Substantia nigra (tissue), 51 donors: ENCODE measurements at places on chromosomes 12 and 14.

GRCh38 chr12:15494329-15495046 lies 172.2 kb downstream of the PTPRO start:
- no peak for DNase-seq

GRCh38 chr12:115443351-115443938 lies 759.5 kb upstream of the TBX3 start:
- no peak for DNase-seq

GRCh38 chr14:88937706-88938105 lies 113.3 kb downstream of the TTC8 start:
- no peak for DNase-seq

DNA sequence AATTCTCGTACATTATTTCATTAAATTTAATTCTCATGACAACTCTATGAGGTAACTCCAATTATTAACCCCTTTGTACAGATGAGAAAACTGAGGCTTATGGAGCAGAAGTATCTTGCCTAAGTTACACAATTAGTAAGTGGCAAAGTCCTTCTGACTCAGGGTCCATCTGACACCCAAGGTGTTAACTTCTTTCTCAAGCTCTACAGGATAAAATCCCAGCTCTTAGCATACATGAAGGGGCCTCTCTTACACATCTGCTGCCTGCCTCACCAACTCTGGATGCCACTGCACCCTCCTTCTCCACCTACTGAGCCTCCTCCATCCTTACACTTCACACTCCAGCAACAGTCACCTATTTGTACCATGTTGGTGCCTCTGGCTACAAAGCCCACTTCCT lies 4.3 kb upstream of the KRT72 start:
- no peak for DNase-seq

GRCh38 chr12:51868821-51869495 lies 18.9 kb upstream of the ANKRD33 start:
- DNase-seq: no peak

DNA sequence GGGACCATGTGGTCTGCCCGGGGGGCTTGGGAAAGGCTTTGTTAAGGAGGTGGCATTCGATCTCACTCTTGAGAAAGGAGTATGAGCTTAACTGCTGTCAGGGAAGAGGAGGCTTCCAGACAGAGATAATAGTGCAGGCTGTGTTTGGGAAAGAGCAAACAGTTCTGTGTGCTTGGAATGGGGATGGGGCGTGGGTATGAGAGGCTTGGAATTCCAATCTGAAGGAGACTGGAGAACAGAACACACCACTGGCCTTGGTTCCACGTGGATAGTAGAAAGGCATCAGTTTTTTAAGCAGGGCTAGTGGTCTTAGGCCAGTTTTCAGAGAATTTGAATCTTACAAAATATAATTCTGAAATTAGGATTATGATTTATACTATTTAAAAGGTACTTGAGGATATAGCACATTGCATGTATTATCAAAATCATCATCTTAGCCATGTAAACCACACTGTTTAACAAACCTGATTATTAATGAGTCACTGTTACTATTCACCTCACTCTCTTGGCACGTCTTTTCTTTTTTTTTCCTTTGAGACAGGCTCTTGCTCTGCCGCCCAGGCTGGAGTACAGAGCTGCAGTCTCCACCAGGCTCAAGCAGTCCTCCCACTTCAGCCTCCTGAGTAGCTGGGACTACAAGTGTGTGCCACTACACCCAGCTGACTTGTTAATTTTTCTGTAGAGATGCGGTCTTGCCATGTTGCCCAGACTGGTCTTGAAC lies 38.5 kb upstream of the KCNK13 start:
- no peak for DNase-seq

- no peak for DNase-seq
These were observed 1.1 kb upstream of the KLHDC2 start for GRCh38 chr14:49766839-49767238.

DNA sequence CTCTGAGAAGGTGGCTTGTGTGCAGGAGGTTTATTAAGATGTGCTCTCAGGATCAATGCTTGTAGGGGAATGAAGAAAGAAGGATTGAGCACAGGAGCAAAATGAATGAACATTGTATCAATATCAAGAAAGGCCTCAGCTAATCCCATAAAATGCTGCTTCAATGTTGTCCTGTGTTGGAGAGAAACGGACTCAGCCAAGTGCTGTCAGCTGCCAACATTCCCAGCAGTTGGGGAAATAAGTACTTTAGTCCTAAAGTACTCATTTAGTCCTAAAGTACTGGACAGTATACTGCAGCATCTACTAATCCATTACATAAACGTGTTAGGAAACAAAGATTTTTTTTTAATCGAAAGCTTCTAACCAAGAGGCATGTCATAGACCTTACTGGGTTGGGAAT lies 255.9 kb downstream of the SEC23A start:
- no peak for DNase-seq

GRCh38 chr12:78241446-78241845 lies 410.8 kb downstream of the NAV3 start:
- no peak for DNase-seq

DNA sequence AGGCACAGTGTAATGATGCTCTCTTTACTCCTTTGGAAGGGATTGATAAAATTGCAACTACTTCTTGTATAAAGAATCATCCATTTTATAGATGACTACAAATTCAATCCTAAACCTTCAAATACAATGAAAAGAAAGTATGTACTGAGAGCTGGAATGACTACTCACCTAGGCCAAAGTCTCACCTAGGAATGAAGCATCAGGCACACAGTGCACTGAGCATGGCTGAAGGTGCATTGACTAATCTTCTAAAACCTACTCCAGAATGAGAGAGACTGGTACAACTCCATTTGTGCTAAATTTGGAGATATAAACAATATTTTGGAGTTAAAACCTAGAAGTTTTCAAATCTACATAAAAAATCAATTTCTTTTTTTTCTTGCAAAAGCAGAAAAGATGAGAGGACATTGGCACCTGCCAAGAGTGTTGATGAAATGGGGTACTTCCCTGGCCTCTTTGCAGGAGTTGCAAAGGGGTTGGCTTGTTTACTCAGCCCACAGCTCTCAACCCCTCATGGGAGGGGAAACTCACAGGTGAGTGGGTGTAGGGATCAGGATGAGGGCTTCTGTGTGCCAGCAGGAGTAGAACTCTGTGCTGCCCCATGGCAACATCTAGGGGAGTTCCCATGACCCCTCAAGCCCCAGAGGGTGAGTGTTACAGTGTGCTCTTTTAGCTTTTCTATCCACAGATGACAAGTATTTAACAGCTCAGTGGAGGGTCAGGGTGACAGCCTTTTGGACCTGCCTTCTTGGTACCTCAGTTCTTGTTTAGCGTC lies 31.3 kb downstream of the CLECL1 start:
- no peak for DNase-seq

DNA sequence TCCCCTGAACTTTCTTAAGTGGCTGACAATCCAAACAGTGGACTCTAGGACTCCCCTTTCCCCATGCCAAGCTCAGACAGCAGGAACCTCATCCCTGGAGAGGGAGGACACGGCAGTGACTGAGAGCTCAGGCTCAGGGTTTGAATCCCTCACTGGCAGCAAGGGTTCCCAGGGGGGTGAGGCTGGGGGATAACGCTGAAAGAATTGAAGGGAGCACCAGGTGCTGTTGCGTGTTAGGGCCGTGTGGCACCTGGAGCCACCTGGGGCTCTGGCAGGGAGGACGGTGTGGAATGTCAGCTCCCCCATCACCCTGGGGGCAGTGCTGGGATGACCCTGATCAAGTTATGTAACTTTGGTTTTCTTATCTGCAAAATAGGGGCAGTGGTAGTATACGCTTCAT lies 40.1 kb downstream of the ANO2 start:
- no peak for DNase-seq

GRCh38 chr14:102495491-102496330 lies 13.9 kb downstream of the ANKRD9 start:
- no peak for DNase-seq

- no peak for DNase-seq
These were observed 94.8 kb downstream of the LRP6 start for GRCh38 chr12:12171991-12172511.

DNA sequence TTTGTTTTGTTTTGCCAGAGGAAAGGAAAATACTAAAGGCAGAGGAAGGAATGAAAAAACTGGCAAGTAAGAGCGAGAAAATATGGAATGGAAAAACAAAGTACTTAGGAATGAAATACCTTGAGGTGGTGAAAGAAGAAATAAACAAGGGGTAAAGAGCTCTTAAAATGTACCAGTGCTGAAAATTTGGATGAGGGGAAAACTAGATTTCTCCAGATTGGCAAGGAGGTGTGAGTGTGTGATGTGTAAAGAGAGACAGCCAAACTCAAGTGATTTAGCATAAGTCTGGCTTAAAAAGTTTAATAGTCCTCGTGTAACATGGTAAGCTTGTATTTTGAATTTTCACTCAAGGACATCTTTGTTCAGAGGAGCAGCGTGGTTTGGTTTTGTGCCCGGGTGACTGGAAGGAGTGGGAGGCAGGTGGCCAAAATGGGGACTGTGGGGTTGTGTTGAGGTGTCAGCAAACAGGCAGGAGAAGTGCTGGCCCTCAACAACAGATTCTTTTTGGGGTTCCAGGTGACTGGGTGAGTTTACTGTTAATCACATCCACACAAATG lies 102.7 kb downstream of the DACT1 start:
- DNase-seq: peak; percentile 62

GRCh38 chr12:3552726-3553045 lies 61.7 kb downstream of the PRMT8 start:
- DNase-seq: no peak

GRCh38 chr14:81459912-81460311 lies 59.8 kb upstream of the STON2 start:
- no peak for DNase-seq

DNA sequence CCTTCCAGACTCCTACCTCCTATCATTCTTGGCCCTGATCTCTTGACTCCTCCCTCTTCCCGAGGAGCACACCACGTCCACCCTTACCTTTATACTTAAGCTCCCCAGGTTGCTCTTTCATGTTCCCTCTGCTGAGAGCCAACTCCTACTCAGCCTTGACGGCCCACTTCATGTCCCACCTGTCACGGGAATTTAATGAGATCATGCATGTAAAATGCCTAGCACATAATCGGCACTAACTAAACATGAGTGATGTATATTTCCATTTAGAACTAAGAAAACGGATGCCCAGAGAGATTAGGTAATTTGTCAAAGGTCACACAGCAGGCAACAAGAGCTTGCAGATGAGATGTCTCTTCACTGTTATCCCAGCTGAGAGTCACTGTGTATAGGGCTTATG lies 45.1 kb downstream of the NOS1 start:
- DNase-seq: no peak

DNA sequence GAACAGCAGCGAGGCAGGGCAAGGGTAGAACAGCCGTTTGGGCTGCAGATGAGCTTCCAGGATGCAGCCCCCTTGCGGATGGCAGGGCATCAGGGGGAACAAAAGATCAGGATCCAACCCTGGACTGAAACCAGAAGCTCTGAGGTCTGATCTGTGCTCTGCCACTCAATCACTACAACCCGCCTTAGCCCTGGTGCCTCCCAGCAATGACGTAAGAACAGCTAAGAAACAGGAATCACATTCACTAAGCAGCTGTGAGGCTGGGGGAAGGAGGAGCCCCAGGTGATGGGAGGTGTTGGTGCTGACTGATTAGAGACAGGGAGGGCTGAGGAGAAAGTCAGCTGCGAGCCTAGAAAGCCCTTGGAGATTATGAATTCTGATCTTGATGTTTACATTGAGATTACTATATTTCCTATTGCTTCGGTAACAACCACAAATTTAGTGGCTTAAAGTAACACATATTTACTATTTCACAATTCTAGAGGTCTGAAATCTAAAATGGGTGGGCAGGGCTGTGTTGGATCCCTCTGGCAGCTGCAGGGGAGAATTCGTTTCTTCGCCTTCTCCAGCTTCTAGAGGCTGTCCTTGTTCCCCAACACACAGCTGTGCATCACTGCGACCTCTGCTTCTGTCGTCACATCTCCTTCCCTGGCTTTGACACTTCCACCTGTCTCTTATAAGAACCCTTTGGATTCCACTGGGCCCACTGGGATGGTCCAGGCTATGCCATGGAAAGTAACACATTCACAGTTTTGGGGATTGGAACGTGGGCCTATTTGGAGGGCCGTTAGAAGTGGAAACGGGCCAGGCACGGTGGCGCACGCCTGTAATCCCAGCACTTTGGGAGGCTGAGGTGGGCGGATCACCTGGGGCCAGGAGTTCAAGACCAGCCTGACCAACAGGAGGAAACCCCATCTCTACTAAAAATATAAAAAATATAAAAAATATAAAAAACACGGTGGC lies 6.1 kb upstream of the CD9 start:
- no peak for DNase-seq

DNA sequence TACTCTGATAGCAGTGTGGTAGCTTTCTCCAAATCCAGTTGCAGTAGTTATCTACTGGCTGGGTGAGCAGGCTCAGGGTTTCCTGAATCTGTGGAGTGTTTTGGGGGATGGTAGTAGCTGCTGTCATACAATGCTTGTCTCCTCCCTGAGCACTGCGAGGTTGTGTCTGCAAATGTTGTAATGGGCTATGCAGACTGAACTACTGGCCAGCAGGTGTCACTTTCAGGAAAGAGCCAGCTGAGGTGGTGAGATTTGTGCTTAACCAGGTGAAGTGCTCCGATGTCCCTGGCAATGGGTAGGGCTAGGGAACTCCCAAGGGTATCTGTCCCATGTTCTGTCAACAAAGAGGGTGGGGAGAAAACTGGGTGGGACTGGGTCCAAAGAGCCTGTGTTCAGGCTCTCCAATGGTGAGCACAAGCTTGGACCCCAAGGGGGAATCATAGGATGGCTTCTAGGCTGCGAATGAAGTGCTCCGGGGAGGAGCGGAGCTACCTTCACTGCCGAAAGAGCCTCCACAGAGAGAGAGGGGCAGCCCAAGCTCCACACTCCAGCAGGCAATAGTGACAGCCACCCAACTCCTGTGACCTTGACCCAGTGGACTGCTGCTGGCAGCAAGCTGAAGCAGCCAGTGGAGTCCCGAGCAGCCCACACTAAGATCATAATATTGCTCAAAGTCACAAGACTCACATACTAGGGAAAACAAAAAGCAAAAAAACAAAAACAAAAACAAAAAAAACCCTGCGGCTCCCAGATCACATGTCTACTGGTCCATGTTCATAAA lies 1324.0 kb upstream of the USP15 start:
- no peak for DNase-seq

DNA sequence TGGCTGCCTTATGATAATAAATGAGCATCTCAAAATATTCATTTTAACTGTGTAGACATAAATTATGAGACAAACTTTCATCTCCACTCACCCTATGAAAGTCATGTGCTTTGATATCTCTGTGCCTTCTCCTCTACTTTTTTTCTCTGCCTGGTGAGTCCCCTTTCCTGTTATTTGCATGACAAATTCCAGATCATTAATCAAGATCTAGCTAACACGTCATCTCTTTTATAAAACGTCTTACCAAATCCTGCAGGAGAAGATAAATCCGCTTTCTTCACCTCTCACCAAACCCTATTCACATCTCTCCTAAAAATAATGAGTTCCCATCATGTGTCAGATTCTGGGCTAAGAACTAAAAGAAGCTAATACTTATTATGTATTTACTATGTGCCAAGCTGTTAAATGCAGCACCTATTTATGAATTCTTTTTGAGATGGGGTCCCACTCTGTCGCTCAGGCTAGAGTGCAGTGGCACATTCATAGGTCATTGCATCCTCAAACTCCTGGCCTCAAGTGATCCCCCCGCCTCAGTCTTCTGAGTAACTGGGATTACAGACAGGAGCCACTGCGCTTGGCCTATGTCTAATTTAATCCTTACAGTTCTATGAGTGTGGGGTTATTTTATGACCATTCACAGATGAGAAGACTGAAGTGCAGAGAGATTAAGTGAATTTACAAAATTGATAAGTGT lies 26.7 kb downstream of the SPX start:
- no peak for DNase-seq
